ENCODE measurements at places on chromosomes 6 and 20.

DNA sequence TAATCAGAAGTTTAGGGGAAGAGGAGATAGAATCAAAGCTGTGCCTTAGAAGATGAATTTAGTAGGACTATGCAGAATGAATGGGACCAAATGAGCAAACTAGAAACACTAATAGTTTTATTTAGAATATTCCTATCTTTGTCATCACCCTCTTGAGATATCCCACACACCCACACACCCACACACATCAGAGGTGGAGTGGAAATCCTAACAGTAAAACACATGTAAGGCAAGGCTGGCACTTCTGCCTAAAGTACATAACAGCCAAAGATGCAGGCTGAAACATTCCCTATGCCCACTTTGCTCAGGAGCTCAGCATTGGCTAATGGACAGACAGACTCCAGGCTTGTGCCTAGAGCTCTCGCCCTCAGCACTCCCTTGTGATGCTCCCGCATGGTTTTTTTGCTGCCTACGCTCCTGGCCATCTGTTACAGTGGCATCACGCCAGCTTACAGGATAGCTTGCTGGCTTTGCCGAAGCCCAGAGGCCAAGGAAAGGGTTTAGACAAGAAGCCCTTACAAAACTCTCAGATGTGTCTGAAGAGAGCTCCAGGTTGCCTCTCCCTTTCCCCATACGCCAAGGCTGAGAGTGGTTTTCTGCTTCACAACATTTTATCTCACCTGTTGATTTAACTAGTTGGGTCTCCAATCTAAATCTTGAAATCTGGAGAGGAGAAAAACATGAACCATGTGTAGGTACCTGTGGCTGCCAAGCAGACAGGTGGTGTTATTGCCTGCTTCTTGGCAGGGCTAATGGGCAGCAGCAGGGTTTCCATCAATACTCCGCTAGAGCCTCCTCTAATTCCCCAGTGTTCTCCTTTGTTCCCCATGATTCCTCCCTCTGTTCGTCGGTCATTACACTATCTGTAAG, 282.6 kb upstream of the ID4 start:
- DNase-seq: no peak

DNA sequence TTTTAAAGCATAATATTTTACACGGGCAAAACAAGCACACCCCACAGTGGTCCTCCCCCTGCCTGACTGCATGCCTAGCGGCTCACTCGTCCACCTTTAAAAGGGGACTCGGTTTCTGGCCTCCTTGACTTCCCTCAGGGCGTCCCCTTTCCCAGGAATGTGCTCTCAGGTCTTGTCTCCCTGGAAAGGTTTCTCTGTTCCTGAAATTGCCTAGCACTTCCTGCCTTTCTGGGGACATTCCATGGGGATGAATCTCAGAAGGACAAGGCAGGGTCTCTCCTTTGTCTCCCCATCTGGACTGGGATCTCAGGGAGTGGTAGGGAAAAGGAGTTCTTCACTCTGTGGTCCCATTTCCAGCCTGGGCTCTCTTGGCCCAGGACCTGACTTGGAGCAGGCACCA, 4.9 kb downstream of the TCF15 start:
- DNase-seq: no peak

DNA sequence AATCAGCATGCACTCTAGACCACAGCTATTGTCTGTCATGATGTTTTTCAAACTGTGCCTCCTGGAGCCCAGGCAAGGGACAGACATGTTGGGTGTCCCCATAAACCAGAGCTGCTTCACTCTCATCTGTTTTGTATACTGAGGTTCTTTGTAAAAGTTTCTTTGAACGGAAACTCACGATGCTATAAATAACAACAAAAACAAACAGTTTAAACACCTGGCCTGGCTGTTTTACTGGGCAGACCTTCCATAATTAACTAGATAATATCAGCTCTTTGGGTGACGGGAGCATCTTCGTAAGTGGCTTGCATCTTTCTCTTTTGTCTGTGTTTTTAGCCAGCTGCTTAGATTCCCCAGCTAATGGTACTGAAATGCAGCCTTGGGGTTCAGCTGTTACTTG, 190.3 kb downstream of the ZDHHC14 start:
- DNase-seq: no peak

GRCh38 chr6:134882426-134883038, 67.4 kb downstream of the ALDH8A1 start:
- DNase-seq: peak; percentile 87

GRCh38 chr6:11621119-11621518, 83.6 kb downstream of the TMEM170B start:
- DNase-seq: no peak

DNA sequence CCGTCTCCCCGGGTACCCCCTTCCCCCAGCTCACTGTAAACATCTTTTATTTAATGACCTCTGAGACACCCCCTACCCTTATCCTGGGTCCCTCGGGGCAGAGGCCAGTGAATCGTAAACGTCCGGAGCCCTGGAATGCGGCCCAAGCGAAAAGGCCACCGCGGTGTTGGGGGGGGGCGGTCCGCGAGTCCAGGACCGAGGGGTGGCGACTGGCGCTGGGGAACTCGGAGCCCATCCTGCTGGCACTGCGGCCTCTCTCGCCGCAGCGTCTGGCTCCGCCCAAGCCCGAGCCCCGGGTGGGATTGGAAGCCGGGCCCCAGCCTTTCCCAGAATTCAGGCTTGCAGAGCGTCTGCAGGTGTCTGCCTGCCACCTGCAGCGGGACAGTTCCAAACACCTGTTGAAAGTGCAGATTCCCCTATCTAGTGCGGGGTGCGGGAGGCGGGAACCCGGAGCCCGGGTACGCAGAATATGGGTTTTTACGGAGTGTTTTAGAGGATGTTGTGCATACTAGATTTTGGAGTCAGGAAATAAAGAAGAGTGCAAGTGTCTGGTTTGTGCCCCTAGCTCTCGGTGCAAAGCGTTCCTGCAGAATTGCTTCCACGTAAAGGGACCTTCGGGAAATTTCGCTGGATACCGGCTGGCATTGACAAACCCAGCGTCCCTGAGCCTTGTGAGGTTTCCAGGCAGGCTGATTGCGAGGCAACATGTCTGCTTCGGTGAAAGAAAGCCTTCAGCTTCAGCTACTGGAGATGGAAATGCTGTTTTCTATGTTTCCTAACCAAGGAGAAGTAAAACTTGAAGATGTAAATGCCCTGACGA, 800 bp downstream of the RWDD2A start:
- peak; percentile 94 for DNase-seq

GRCh38 chr20:50141018-50141675, 12.4 kb downstream of the PEDS1 start:
- no peak for DNase-seq

- peak; percentile 29 for DNase-seq
Measured at GRCh38 chr6:1612299-1612973, 2.7 kb downstream of the FOXC1 start.

DNA sequence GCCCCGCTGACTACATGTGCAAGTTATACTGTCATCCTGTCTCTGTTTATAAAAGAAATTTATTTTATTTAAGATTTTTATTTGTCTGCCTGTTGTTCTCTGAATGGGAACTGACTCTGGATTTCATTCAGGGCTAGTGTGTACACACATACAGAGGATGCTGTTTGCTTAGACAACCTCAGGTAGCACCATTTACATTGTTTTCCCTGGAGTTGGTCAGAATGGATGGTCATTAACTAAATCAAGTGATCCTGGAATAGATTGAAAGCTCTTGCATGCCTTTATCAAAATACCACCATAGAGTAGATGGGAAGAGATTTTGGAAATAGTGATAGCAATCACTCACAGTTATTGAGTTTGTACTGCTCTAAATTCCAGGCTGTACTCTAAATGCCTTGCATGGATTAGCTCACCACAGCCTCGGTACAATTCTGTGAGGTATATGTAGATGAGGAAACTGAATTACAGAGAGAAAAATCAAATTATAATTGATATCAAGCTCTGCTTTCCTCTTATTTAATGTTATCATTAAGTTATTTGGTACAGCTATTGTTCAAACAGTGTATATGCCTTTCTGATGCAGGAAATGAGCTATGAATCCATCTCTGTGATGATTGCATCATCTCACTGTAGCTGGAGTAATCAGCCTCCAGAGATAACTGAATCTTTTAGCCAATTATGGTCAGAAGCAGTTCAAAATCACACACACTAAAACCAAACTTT, 51.9 kb downstream of the RNF217 start:
- no peak for DNase-seq

GRCh38 chr20:4795394-4795793, 73.7 kb downstream of the PRND start:
- peak; percentile 78 for DNase-seq

DNA sequence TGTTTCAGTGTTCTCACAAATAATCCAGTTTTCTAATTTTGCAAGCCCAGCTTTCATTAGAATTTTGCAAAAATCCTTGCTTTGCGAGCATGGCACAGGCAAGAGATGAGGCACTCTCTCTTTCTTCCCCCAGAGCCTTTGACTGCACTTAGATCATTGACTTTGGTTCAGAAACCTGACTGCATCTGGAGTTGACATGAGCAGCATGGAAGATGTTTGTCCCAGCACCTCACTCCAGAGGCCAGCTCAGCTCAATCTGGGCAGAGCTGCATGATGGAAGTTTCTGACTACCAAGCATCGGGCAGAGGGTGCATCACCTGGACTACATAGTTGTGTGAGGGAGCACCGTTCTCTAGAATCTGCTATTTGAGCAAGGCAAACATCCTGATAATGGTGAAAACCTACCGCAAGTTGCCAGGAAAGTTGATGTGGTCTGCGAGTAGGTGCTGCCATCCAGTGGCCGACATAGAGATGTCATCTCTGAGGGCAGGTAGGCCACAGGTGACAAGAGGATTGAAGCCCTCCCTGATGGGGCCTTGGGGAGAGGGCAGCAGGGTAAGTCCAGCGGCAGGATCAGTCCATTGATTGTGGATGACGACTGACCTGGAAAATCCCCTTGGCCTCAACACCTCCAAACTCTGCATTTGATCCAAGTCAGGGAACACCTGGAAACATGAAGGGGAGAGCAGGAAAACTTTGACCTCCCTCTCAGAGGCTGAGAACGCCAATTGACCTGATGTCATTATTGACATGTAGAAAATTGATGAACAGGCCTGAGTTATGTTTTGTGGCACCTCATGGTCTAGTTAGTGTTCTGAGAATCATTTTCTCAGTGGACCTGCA, 3.8 kb upstream of the LPA start:
- DNase-seq: peak; percentile 88

GRCh38 chr6:164114651-164115050, 700.1 kb downstream of the QKI start:
- no peak for DNase-seq

GRCh38 chr6:107684996-107685395, 139.1 kb downstream of the SCML4 start:
- DNase-seq: peak; percentile 8

DNA sequence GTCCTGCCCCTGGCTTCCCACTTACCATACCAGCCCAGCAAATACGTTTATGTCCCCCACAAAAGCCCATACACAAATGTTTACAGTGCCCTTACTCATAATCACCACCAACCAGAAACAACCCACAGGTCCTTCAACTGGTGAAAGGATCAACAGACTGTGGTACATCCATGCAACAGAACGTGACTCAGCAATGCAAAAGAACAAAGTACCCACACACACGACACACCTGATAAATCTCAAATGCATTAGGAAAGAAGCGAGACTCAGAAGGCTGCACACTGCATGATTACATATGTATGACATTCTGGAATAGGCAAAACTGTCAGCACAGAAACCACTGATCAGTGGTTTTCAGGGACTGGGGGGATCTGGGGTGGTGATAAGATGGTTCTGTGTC, 20.5 kb downstream of the NCR2 start:
- no peak for DNase-seq

- no peak for DNase-seq
Measured at GRCh38 chr6:1039746-1040145, 272.2 kb upstream of the FOXQ1 start.

DNA sequence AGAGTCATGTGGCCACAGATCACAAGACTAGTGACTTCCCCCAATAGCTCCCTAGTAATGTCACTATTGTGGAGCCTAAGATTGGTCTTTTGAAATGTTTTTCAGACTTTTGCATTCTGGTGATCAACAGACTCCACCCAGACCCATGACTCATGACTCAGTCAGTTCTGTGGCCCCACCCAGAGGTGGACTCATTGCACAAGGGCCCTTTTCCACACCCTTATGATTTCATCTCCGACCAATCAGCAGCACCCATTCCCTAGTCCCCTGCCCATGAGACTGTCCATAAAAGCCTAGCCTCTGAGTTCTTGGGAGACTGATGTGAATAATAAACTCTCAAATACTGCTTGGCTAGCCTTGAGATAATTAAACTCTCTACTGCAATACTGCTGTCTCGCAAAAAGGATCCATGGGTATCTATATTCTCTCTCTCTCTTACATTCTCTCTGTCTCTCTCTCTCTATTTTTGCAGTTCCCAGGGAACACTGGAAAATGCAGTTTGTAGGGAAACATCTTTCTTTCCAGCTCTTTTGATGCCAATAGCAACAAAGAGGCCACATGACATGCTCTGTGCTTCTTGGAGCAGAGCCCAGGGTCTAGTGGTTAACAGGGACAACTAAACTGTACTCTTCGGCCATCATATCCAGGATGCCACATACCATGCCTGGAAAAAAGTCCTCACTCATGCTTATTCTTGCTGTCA, 71.3 kb upstream of the IYD start:
- no peak for DNase-seq

- peak; percentile 32 for DNase-seq
Measured at GRCh38 chr6:166610069-166610468, 17.0 kb downstream of the RPS6KA2 start.

DNA sequence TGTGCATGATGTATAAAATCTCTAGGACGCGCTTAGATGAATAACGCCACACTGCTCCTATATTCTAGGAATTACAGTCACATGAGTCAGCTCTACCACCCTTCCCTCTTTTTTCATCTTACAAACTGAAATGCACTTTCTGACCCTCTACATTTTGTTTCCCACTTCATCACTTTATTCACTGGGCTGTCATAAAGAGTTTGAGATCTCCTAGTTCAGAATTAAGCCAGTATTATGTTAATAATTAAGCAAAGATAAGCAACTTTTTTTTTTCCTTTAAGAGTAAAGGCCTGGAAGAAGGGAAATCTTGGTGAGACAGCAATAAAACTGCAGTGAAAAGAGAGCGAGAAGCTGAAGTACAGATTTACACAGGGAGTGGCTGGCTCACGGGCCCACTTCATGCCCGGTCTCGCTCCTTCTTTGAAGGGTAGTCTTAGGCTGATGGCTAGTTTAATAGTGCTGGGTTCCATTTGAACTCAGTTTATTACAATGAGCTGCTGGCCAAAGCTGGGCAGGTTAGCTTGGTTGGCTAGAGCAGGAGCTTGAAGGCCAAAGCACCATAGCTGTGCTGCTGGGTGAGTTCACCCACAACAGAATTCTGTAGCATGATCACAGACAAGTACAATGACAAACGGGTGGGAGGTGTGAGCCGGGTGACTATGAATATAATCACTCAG, 110.6 kb downstream of the MAP7 start:
- DNase-seq: no peak

All from endodermal cell (in vitro differentiated cells).